Right renal cortex interstitium (tissue), 3 donors: ENCODE measurements at places on chromosomes 4 and X. TPM values are rescaled to one million over a fixed set of nuclear protein-coding genes. Genes with fewer than 3 reads are reported as not detected.

Gene RUFY3
- 95.9 TPM for polyA plus RNA-seq

Gene TBL1X
- 23.0 TPM for polyA plus RNA-seq

Gene MAGEC1
- not detected for polyA plus RNA-seq

Gene CYLC1
- polyA plus RNA-seq: not detected

DNA sequence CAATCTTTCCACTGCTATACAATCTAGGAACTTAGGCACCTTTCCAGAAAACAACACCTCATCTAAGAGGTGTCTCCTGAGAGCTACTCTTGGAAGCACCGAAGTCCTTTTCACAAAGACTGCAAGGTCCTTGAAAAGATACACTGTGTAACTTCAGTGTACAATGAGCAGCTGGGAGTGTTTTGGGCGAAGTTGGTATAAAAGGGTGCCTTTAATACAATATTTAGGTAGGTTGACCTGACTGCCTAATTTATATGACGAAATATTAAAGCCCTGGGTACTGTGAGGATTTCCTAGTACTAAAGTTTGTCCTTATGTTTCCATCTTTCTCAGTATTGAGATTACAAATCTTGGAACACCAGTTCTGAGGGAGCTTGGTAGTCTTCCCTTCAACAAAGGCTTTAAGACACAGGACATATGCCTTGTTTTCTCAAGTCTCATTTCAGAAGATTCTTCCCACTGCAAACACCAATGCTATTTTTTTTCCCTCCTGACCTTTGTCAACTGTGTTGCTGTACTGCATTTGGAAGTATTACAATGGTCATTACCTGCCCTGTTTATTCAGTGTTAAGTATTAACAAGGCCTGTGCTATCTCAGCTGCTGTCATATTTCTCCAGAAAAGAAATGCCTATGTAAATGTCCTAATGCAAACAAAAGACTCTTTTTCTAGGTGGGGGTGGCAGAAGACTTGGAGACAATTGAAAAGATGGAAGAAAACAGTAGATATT lies 134.2 kb downstream of the MAML3 start:
- DNase-seq: no peak

DNA sequence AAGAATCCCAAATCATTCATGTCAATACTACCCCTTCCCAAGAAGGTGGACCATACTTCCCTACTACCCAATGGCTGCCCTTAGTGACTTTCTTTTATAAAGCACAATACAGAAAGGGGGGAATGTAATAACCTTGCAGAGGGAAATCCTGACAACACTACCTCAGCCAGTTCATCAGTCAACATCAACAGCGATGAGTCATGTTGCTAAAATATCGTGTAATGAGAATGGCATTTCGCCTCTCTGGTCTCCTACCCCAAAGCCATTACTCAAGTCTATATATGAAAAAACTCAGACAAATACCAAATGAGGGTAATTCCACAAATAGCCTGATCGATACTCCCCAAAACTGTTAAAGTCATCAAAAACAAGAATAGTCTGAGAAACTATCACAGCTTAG lies 3.3 kb upstream of the MAGEA8 start:
- no peak for DNase-seq

DNA sequence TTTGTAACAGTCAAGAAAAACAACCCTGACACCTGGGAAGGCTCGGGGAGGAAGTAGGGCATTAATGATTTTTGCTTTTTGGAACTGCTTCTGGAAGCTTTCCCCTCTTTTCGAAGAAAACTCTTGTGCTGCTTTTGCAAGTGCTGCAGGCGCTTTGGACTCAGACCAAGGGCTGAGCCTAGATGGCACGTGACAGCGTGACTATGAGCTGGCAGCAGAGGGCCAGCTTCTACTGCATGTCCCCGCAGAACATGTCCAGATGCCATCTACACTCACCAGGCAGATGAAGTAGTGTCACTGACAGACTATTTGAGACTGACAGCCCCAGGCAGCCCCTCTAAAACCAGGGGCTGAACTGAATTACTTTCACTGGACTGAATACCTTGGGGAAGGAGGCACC lies 6.2 kb downstream of the NR0B1 start:
- no peak for DNase-seq

GRCh38 chr4:124890522-124890921 lies 178.0 kb upstream of the ANKRD50 start:
- no peak for DNase-seq

GRCh38 chr4:26356081-26356501 lies 35.3 kb downstream of the RBPJ start:
- DNase-seq: no peak

GRCh38 chrX:145532176-145532780 lies 285.0 kb downstream of the SPANXN1 start:
- DNase-seq: no peak

DNA sequence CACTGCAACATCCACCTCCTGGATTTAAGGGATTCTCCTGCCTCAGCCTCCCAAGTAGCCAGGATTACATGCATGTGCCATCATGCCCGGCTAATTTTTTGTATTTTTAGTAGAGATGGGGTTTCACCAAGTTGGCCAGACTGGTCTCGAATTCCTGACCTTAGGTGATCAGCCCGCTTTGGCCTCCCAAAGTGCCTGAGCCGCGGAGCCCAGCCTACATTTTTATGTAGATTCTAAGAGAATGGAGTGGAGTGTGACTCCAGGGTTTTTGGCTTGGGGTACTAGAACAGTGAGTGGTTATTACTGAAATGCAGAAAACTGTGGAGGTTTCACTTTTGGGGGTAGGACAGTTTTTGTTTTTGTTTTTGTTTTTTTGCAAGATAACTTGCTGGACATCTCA lies 806.0 kb downstream of the ADGRL3 start:
- no peak for DNase-seq

DNA sequence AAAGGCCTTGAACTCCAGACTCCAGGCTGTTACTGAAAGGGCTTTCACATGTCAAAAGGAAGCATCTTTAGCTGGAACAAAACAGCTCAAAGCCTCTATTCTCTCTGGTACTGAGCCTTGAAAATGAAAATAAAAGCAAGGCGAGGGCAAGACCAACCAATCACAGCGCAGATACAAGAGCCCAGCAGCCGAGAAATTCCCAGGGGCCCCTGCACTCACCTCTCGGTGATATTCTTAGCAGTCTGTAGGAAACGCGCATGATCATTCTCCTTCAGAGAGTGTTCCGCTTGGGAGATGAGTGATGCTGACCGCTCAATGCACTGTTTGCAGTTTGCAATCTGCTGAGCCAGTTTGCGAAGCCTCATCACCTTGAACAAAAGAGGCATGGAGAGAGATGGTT lies 138.1 kb downstream of the MID1 start:
- no peak for DNase-seq

DNA sequence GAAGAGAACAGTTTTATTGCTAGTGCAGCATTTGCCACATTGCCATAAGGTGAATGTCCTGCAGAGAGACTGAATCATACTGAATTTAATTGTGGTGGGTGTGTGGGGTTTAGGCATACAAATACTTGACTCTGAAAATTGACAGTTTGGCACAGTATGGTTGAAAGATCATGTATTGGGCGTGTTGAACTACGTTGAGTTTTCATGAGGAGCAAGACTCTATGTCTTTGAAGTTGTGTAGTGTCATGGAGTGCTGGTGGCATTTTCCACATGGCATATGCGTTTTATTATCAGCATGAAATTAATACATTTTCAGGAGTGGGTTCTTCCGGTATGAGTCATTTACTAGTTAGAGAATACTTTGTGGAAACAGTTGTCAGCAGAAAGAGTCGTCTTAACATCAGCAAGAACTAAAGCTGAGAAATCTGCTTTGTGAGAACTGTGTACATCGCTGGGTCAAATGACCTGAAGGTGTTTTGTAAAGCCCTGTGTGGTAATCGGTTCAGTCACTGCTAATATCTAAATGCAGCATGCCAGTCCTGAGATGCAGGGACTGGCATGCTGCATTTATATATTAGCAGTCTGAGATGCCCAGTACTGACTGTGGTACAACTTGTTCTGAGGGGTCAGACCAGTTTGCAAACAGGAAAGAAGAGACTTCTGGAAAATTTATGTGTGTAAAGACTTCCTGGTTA lies 50.3 kb downstream of the ARHGAP10 start:
- no peak for DNase-seq

GRCh38 chr4:54090804-54091623 lies 8.9 kb upstream of the GSX2 start:
- no peak for DNase-seq

DNA sequence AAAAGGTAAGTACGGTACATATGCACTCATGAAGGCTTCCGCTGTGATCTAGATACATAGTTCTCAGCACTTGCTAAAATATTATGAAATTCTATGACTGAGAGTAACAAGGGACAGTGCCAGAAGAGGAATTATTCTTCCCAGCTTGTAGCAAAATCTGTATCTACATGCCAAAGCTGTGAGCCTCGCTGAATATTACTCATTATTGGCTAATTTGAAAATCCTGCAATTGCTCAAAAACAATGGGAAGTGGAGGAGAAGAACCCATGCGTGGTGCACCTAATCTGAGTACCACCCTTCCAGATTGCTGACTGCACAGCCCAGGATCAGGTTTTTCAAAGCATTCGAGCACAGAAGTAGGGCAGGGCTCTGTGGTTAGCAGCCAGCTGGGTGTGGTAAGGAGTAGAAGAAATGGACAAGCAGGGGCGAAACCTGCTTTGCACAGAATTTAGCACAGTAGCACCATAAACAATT lies 17.4 kb upstream of the PDCL2 start:
- no peak for DNase-seq

DNA sequence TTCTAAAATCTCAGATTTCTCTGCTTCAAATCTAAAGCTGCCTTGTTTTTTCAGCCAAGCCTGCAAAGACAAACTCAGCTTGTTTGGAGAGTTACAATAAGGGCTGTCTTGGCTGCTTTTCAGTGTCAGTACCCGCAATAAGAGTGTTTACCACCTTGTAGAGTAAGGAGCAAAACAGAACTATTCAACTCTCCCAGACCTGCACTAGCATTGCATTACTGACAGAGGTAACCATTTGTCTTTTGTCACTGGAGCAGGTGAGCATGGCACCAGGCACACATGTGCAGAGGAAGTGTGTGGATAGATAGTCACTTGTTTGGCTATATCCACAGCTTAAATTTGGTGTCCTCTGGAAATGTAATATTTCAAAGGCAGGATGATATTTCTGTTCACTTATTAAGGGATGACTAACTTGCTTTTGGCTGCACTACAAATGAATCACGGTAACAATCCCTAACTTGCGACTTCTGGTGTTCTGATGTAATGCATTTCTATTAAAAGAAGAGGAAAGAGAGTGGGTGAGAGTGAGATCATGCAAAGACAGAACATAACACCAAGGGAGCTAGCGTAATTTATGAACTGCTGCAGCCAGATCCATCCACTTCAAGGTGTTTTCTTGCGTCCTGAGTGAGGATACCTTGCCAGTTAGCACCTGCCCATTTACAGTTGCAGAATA lies 38.6 kb downstream of the PTCHD1 start:
- DNase-seq: no peak

- DNase-seq: no peak
Measured at GRCh38 chr4:26317766-26318165, 3.0 kb upstream of the RBPJ start.

DNA sequence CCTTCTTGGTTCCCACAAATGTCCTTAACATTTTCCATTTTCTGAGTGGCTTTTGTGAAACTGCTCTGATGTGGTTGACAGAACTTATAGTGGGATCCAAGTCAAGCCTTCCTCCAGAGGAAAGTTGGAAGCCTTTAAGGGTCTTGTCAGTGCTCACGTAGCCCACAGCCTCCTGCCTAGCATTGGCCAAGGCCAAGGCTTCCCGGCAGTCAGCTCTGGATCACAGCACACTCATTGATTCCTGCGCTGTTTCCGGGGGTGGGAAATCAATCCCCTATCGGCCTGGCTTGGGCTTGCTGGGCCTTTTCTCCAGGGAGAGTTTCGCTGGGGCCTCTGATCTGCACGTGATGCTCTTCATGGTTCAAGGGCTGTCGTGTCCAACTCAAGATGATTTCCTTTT lies 76.1 kb downstream of the SLC9A6 start:
- DNase-seq: no peak

DNA sequence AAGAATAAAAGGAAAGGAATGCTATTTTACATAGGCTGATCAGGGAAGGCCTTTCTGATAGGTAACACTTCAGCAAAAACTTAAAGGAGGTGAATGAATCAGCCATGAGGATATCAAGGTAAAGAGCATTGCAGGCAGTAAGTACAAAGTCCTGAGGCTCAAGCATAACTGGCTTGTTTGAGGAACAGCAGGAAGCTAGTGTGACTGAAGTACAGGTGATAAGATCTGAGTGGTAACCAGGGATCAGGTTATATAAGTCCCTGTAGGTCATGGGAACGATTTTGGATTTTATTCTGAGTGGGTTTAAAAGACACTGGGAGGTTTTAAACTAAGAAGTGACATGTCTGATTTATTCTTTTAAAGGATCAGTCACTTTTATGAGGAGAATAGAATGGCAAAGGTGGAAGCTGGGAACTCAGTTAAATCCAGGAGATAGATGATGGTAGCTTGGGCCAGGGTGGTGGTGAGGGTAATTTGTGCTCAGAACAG lies 47.1 kb upstream of the THOC2 start:
- no peak for DNase-seq

DNA sequence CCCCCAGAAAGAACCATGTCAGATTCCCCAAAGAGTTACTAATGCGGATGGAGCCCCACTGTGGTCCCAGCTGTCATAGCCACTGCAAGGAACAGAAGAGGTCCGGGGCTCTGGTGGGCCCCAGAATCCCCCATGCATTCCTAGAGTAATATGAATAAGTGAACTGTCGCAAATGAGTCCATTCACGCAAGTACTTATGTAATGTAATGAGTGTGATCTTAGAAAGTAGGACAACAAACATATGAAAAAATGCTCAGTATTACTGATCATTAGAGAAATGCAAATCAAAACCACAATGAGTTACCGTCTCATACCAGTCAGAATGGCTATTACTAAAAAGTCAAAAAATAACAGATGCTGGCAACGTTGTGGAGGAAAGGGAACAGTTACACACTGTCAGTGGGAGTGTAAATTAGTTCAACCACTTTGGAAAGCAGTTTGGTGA lies 141.5 kb upstream of the RBPJ start:
- no peak for DNase-seq

GRCh38 chr4:53508446-53508845 lies 82.8 kb downstream of the LNX1 start:
- no peak for DNase-seq

GRCh38 chr4:186627226-186627865 lies 72.0 kb upstream of the MTNR1A start:
- no peak for DNase-seq

DNA sequence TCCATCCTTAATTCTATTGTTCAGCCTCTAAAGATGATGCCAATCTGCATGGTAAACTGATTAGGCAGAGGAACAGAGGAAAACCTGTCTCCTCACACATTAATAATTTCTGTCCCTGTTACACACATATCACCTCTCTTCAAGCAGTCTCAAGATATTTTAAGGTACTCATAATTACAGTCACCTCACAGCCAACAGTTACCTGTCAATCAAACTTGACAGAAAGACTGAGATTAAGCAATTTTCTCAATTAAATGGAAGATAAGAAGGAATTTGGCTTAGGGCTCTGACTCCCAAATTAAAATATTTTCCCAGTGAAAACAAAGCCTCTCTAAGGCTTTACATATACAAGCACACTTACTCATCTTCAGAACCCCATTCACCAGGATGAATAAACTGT lies 85.2 kb downstream of the MAPK10 start:
- DNase-seq: no peak
